Stimulated activated CD8-positive, alpha-beta memory T cell treated with anti-CD3 and anti-CD28 coated beads, Interleukin-7, amount 100 ng/mL, for 4 hours (primary cell): ENCODE measurements at places on chromosomes 12 and 14.

- no peak for DNase-seq
Measured at GRCh38 chr12:131592972-131593371, 117.9 kb upstream of the SFSWAP start.

DNA sequence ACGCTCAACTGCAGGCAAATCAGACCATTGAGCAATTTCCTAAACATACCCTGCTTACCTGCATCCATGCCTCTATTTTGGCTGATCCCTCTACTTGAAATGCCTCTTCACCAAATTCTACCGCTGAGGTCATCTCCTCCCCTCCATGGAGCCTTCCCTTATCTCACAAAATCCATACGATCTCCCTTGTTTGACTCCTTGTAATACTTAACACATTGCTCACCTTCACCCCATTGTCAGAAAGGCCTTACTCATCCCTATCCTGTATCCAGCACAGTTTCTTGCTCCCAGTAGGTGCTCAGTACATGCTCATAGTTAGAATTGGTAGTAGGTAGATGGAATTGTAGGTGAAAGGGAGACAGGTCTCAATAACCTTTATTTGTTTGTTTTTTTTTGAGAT lies 5.4 kb downstream of the DDN start:
- no peak for DNase-seq

DNA sequence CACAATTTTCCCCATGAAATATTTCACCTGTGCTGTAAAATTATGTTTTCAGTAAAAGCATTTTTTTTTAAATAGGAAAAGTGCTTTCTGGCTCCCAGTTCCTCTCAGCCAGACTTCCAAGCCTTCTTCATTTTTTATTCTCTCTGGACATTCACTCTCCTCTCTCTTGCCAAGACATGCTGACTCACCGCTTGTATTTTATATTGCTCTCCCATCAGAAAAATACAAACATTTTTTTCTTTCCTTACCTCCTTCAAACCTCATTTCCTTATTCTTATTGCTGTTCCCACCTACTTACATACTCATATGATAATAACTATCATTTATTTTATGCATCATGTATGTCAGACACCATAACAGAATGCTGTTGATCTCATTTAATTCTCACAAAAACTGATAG lies 37.7 kb upstream of the ZNF641 start:
- no peak for DNase-seq

- no peak for DNase-seq
Measured at GRCh38 chr12:108214486-108214885, 85.4 kb downstream of the WSCD2 start.

- DNase-seq = no peak
Measured at GRCh38 chr14:87898301-87898700, 94.7 kb downstream of the GALC start.

DNA sequence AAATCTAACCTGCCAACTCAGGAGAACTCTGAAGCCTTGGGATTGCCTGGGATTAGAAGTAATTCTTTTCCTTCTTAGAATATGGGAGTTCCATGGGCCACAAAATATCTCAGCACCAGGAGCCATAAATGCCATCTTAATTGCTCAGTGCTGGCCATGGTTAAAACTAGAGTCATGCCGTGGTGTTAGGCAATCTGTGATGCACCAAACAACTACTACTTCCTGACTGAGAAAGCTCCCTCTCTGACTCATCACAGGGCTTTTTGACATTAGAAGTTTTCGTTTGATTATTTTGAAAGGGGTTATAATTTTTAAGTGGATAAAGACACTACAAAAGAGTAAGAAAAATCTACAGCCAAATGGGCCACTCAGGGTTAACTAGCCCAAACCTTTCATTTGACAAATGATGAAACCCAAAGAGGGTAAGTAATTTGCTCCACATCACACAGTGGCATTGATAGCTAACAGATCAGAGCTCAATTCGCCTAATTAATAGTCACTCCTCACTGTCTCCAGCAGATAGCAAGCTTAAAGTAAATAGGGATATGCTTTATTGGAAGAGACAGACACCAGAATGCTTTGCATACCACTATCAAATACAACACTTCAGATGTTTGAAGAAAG lies 377.3 kb downstream of the EMP1 start:
- no peak for DNase-seq

DNA sequence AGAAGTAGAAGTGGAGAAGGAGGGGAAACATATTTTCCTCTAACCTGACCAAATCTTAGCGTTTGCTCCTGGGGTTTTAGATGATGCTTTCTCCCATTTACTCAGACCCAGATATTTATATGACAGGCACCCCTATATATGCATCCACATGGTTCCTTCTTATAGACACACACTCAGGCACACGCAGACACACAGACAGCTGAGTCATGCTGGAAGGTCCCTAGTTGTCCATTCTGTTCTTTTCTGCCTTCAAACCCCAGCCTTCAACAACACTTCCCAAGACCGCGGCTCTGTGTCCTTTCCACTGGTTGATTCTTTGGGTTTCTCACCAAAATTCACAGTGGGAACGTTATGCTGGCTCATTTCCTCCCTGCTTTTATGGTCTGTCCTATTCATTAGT lies 52.1 kb downstream of the HSPB8 start:
- no peak for DNase-seq

GRCh38 chr12:24931666-24932405 lies 17.1 kb downstream of the BCAT1 start:
- DNase-seq = no peak

GRCh38 chr12:47721431-47721973 lies 3.8 kb downstream of the ENDOU start:
- DNase-seq = no peak

- DNase-seq = no peak
Measured at GRCh38 chr12:107138990-107139389, 45.6 kb upstream of the CRY1 start.

- DNase-seq = no peak
Measured at GRCh38 chr14:49249022-49249421, 337.2 kb downstream of the RPS29 start.

DNA sequence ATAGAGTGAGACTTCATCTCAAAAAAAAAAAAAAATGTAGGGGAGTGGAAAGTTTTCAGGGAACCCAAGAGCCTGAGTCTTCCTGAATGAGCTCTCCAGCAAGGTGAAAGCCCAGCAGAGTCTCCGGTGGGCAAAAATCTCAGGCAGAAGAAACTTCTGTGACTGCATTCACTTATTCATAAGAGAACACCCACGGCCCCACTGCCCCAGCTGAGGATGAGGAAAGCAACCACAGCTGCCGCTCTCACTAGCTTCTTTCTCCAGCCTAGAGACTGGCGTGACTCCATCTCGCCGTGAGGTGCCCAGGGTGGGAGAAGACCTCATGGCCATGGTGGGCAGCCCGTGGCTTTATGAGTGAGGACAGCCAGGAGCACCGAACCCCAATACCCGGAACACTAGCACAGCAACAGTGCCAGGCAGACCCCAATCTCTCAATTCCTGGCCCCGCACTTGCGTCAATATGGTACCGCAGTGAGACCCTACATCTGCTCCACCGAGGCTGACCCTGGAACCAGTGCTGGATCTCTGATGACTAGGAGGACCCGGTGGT lies 29.7 kb upstream of the DYNC1H1 start:
- no peak for DNase-seq

- DNase-seq = no peak
Measured at GRCh38 chr14:96735526-96735925, 61.7 kb upstream of the VRK1 start.

GRCh38 chr12:104677441-104678089 lies 220.8 kb downstream of the CHST11 start:
- DNase-seq = no peak

DNA sequence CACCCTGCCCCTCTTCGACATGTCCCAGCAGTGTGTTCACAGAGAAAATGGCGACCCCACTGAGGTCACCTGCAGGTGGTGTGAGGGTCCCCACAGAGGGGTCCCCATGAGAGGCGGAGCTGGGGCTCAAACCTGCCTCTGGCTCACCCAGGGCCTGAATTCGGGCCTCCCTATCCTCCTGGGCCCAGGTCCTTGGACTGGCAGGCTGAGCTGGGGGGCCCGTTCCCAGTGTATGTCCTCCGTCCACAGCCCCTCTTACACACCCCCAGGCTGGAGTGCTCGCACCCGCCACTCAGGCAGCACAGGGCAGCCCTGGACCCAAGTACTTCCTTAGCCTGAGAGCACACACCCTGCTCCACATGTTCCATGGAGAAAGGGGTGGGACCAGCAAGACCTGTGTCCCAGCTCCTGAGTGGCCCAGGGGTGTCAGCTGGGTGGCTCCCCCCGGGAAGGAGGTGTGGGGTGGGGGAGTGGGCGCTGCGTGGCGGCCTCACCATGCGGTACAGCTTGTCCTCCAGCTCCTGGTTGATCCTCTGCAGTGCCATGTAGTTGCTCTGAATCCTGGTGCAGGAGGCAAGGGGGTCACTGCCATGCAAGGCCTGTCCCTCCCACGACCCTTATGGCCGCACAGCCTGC lies 42.6 kb downstream of the BEGAIN start:
- DNase-seq = no peak

- no peak for DNase-seq
Measured at GRCh38 chr12:15688838-15689625, 100.2 kb downstream of the EPS8 start.

DNA sequence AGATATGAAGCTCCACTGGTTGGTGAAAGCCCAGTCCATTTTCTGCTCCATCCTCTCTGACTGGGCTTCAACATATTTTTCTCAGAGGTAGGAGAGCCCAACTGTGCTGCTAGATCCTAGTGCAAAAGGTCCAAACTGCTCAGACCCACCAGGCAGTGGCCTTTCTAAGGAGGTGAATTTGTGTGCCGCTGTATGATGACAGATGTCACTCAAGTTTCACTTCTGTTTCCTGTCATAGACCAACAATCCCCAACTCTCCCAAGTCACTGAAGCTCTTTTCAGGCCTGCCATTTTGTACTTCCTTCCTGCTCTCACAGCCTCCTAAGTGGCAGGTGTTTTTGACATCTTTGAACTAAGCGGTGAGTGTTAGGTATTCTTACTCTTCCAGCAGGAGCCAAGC lies 16.4 kb upstream of the RNASE4 start:
- DNase-seq = no peak

GRCh38 chr12:57262126-57262822 lies 11.3 kb upstream of the STAC3 start:
- no peak for DNase-seq

GRCh38 chr12:32893458-32893857 lies 3.1 kb downstream of the PKP2 start:
- no peak for DNase-seq

GRCh38 chr12:2169489-2169888 lies 116.7 kb downstream of the CACNA1C start:
- DNase-seq = no peak

DNA sequence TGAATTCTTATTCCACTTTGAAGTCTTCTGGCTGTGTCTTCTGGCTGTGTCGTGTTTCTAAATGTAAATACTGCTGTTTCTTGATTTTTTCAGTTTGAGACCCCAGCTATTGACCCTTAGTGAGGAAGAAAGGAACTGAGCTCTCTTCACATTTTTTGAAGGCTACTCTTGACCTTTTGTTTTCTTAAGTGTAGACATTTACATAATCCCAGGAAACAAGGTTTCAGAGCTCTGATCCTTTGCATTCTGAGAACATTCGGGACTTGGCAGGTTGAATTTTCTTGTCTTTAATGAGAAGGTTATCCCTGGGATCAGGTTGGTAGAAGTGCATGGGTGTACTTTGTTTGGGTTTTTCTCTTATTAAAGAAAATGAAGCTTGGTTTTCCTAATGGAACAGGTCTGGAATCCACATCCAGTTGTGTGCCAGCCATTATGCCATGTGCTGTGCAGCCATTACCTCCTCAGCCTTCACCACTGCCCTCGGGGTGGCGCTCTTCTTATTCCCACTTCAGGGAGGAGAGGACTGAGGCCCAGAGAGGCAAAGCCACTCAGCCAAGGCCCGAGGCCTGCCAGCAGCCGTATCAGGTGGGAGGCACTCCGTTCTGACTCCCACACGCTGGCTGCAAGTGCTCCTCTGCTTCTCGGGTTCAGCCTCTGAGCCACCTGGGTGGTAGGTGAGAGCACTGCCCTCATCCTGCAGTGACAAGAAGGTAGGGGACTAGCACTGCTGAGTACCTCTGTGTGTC lies 120.9 kb downstream of the BEGAIN start:
- DNase-seq = no peak

GRCh38 chr14:21268617-21269251 lies 508 bp downstream of the HNRNPC start:
- no peak for DNase-seq

DNA sequence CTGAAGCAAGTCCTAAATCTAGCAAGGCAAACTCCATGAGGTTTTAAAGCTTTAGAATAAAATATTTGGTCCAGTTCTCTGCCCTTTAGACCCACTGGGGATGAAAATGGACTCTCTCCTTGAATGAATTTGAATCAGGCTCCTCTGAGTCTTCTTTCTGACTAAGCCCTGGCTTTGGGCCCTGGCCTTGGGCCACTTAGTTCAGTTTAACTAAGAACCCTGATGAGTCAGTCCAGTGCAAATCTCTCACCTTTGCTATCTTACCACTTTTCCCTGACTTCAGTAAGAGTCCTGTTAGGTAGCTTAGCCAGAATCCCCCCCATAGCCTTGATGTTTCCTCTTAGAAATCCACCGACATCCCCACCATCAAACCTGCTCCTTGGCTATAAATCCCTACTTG lies 427.5 kb downstream of the SNAPC1 start:
- no peak for DNase-seq

DNA sequence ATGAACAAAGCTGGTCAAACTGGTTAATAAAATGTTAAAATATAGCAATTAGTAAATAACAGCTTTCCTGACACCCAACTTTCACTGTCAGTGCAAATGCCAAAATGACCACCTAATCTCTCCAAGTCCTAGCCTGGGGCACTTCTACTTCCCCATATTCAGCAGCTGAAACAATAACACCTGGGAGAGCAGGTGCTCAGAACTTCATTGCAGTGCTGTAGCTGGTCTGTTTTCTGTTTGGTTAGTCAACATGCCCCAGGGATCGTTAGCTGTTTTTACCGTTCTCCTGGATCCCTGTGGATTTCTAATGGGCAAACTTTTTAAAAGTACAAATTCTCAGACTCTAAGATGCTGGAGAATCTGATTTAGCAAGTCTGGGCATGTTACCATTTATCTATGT lies 759.7 kb downstream of the GALC start:
- DNase-seq = no peak

DNA sequence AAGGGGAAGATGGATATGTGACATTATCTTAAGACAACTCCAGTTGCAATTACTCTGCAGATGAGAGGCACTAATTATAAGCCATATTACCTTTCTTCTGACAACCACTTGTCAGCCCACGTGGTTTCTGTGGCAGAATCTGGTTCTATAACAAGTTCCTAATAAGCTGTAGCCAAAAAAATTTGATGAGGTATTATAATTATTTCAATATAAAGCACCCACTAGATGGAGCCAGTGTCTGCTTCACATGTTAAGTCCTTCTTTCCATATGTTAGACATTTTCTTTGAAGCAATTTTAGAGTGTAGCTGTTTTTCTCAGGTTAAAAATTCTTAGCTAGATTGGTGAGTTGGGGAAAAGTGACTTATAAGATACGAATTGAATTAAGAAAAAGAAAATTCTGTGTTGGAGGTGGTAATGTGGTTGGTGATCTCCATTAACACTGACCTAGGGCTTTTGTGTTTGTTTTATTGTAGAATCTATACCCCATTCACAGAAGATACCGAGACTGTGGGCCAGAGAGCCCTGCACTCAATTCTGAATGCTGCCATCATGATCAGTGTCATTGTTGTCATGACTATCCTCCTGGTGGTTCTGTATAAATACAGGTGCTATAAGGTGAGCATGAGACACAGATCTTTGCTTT lies 36.9 kb downstream of the PSEN1 start:
- no peak for DNase-seq

- DNase-seq = no peak
Measured at GRCh38 chr12:63362166-63362565, 211.2 kb upstream of the AVPR1A start.

- DNase-seq = no peak
Measured at GRCh38 chr12:10554756-10555481, 49.2 kb downstream of the EIF2S3B start.
